ENCODE measurements at places on chromosomes 3 and 15.

GRCh38 chr3:15305359-15305844 is 27.0 kb downstream of the SH3BP5 start:
- no peak for DNase-seq

GRCh38 chr3:154229217-154229590 is 95.1 kb downstream of the DHX36 start:
- DNase-seq = no peak

- DNase-seq = no peak
Observed at GRCh38 chr3:120572027-120572426, 24.1 kb upstream of the NDUFB4 start.

- DNase-seq = peak; percentile 69
Observed at GRCh38 chr15:31235311-31236183, 91.1 kb upstream of the KLF13 start.

GRCh38 chr3:195286115-195286872 is 15.3 kb upstream of the XXYLT1 start:
- no peak for DNase-seq

Measured in RWPE2 (cell line).